ENCODE measurements at places on chromosomes 1 and 21.

DNA sequence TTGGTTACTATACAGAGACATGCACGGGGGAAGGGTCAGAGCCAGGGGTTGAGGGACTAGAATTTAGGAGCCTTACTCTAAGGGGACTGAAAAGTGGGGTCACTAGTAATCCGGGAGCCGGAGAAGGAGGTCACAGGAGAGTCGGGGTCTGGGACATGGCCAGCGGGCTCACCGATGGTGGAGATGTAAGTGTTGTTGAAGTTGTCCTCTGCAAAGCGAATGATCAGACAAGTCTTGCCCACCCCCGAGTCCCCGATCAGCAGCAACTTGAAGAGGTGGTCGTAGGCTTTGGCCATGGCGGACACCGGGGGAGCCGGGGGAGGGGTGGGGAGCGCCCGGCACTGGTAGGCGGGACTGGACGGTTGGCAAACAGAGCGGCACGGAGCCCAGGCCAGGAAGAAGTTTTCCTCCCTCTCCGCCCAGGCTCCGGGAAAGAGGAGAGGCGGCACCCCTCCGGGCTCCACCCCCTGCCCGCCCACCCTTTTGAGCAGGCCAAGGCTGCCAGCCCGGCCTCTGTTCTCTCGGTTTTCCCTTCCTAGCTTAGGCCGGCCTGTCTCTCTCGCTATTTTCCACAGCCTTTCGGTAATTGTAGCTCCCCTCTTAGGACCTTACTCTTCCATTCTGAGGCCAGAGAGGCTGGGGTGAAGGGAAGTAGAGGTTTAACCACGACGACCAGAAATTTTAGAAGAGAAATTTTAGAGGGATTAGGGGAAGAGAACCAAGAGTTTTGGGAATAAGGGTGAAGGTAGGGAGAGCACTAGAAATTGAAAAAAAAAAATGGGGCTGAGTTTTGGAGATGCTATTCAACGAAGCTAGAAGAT lies at the start of gene RAB13:
Gene RAB13 (minus strand): TSS at position 399 of the 821 bp plus-strand sequence. CDS start 103 bp downstream, at position 296.
- no peak for DNase-seq

DNA sequence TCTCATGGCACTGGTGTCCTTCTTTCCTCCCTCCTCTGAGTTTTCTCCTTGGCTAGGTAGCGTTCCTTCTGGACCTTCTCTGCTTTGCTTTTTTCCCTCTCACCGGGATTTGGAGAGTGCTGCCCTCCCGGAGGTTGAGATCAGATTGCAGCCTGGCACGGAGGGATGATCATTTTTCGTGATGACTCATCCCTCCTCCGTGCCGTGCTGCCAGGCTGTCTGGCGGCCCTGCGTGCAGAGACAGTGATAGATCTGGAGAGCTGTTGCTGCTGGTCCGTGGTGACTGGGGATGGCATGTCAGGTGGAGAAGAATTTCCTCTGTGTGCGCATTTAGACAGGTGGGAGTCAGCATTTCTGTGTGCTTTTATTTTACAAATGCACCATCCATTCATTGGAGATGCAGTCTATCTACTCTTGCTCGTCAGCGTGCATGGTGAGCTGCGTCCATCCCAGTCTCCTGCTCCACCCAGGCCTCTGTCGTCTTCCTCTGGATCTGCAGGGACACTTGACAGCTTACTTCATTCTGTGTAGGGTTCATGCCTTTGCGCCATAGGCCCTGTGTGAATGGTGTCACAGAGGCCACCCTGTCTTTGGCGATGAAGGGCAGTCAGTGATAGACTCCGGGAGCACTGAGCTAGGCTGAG lies 104.4 kb downstream of the PCBP3 start:
- no peak for DNase-seq

DNA sequence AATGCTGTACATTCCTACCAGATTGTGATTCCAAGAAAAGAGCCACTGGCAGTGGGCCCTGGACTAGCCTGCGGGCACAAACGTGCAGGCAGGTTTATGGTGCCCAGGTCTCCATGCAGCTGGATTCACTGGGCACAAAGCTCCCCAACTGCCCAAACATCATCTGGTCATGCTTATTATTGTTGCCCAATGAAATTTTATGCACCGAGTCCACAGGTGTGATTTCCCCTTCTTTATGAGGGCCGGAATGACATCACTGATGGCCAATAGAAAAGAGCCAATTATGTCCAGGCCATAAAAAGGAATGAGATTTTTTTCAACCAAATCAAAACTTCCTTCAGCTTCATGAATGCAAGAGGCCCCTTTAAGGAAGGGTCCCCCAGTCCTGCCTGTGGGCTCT lies 66.2 kb downstream of the ERI3 start:
- DNase-seq: no peak

DNA sequence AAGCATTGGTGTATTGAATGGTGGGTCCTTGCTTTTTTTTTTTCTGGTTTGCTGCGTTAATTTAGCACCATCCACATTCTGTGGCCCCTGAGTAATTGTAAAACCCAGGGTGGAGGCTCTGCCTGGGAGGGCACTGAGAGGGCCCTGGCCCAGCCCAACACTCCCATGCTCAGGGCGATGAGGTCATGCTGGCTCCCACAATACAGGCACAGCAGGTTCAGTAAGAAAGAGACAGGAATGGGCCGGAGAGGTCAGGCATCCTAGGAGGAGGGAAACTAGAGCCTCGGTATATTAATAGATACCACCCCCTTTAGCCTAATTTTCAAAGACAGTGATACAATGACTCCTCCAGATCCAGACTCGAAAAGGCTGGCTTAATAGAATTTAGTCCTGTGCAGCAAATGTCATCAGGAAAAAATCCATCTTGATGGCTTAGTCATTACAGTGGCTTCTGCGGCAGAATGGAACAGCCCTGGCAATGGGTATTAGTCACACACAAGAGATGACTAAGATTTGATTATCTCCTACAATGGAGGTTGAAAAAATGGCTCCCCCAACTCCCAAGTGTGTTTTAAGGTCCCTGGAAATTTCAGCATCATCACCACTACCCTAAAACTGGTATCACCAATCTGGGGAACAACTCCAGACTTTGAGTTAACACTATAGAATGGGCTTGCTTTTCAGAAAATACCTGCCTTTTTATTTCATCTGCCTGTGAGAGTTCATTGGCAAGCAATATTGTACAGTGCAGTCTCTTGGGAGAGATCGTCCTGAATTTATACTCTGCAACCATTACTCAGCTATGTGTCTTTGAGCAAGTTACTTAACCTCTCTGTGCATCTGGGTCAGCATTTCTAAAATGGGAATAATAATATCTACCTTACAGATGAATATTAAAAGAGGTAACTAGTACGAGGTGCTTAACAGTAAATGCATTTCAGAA lies 43.9 kb upstream of the LYST start:
- DNase-seq: no peak

- DNase-seq: no peak
Observed at GRCh38 chr1:76901158-76901767, 34.0 kb downstream of the ST6GALNAC5 start.

GRCh38 chr1:193448682-193449461 lies 262.5 kb upstream of the B3GALT2 start:
- DNase-seq: no peak

GRCh38 chr1:208247696-208248095 lies 3.5 kb upstream of the PLXNA2 start:
- DNase-seq: no peak

Data from T follicular helper cell (primary cell).